ENCODE measurements at places on chromosomes 2 and 18.

- peak; percentile 48 for DNase-seq
Observed at GRCh38 chr2:100104718-100105677, 37.4 kb downstream of the AFF3 start.

DNA sequence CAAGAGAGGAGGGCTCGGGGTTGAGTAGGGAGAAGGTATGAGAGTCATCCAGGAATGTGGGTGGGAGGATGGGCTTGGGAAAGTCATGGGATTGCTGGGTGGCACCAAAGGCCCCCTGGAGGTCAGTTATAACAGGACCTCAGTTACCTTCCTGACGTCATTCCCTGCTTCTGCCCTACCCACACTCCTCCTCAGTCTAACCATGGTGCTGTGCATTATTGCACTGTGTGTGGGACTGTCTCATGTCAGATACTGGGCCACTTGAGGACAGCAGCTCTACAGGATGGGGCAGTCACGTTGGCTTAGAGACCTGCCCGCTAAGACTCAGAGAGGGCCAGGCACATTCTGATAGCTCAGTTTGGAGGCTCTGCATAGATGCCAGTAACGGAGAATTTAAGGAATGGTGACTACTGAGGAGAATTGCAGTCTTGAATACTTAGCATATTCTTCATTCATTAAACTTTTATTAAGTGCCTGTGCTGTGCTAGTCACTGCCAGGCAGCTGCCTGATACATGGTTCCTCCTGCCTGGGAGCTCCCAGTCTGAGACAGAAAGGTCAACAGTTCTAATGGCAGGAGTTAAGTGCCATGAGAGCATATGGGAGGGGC is 90.5 kb downstream of the LAMA3 start:
- DNase-seq = no peak

GRCh38 chr2:1987379-1987778 is 243.1 kb upstream of the PXDN start:
- DNase-seq = no peak

- DNase-seq = no peak
Observed at GRCh38 chr2:75602724-75603342, 42.1 kb upstream of the EVA1A start.

DNA sequence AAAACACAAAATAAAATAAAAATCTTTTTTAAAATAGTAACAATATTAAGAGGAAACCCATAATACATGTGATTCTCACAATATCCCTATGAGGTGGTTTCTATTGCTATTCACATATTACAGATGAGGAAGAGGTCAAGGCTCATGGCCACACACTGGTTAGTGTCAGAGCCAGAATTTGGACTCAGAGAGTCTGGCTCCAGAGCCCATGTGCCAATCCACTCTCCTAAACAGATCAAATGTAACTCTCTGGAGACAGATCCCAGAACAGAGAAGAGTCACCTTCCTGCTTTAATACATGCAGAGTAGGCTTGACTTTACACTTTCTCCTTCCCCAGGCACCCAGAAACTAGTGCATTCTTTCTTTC is 10.1 kb upstream of the SLC11A1 start:
- DNase-seq = no peak

- peak; percentile 51 for DNase-seq
Observed at GRCh38 chr2:41966920-41967319, 80.9 kb upstream of the PKDCC start.

DNA sequence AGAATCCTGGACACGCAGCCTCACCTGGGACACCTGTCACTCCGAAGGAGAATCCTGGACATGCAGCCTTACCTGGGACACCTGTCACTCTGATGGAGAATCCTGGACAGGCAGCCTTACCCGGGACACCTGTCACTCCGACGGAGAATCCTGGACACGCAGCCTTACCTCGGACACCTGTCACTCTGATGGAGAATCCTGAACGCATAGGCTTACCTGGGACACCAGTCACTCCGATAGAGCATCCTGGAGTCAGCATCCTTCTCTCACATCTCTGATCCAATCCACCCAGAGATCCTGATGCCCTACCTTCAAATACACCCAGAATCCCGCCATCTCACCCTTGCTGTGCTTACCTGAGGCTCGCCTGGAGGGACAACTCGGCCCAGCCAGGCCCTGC is 154.9 kb downstream of the NDUFA10 start:
- no peak for DNase-seq

DNA sequence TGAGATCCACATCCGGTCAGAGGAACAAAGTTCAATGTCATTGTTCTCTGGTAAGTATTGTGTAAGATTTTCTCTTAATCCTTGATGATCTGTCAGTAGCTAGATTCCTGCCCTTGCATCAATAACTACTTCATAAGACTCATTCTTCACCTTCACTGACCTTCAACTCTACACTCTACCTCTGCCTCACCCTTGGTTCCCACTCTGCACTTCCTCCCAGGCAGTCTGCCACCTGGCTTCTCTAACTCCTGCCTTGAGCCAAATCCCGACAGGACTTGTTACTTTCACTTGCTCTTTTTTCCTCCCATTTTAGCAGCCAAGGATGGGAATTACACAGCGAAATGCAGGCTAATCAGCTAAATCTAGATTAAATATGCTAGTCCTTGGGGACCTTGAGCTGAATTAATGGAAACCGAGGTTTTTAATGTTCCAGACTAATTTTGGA is 190.7 kb downstream of the DLGAP1 start:
- no peak for DNase-seq

- no peak for DNase-seq
Observed at GRCh38 chr2:181851726-181852125, 39.8 kb upstream of the ITPRID2 start.

GRCh38 chr2:128391679-128392078 is 73.0 kb upstream of the HS6ST1 start:
- DNase-seq = no peak

DNA sequence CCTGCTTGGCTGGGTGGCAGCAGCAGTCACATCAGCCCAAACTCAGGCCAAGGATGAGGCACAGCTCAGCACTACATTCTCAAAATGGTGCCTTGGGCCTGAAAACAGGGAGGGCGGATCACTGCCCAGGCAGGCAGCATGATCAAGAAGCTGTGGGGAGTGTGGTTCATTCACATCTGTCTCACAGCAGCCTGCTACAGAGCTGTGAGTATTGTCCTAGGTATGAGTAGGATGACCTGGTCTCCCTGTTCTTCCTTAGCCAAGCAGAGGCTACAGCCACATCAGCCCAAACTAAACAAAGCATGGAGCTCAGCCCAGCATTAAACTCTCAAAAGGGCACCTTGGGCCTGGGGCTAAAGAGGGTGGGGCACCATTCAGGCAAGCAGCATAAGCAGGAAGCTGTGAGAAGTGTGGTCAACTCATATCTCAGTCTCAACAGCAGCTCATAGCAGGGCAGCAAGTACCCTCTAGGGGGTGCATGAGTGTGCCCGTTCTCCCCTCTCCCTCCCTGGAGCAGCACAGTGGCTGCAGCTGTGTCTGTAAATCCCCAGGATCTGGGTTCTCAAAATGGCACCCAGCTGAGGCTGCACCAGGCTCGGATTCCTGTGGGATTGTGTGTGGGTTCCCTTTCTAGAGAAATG is 139.6 kb downstream of the TRABD2A start:
- DNase-seq = no peak

DNA sequence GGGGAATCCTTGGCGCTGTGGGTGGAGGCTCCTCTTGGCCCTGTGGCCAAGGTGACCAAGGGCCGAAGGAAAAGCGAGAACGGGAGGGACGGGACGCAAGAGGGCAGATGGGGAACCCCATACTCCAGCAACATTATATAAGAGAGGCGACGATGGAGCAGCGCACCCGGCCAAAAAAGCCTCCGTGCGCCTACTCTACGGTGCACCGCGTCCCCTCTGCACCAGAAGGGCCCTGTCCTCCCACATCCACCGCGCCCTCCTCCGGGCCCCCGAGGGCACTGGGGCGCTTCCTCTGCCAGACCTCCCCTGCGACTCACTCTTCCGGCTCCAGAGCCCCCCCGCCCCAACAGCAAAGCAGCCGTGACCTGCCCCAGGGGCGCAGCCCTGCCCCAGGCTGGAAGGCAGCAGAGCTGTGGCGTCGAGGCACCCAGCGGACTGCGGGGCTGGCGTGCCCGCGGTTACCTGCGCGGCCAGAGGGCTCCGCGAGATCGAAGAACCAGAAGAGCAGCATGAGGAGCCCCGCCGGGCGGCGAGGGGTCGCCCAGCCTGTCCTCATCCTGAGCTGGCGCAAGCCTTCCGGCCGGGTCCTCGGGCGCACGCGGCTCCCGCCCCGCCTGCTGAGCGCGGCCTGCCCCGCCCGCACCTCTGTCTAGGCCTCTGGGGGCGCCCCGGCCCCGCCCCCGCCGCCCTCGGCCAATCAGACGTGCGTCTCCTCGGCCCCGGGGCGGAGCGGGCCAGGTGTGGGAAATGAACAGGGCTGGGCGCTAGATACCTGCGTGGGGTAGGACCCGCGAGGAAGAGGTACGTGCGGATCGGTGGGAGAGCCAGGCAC is 106.3 kb upstream of the CD302 start:
- peak; percentile 76 for DNase-seq

GRCh38 chr18:25883091-25883490 is 207.3 kb downstream of the SS18 start:
- no peak for DNase-seq

GRCh38 chr2:20976527-20976926 is 67.3 kb downstream of the APOB start:
- no peak for DNase-seq

DNA sequence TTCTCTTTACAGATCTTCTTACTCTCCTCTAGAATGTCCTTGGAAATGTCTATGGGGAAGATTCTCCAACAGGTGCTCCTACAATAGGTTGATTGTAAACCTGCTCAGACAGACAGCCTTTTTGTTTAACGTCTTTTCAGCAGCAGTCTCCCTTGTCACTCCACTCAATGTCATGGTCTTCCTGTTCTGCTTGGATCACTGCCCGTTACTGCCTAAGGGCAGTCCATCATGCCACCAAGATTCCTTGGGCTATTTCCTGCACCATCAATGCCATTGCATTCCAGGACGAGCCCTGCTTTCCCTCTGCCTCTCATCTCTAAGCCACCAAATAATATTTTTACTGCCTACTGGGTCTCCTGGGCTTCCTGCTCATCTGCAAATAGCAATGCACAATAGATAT is 97.4 kb upstream of the GALNT5 start:
- DNase-seq = no peak

GRCh38 chr2:99520813-99521212 is 31.0 kb upstream of the REV1 start:
- DNase-seq = no peak
